Urinary bladder (tissue), 4 donors: ENCODE measurements at places on chromosomes 1 and 21. TPM values are rescaled to one million over a fixed set of nuclear protein-coding genes. Genes with fewer than 3 reads are reported as not detected.
A peak's percentile ranks its signal among the peaks of the same experiment; 100 is the strongest.

DNA sequence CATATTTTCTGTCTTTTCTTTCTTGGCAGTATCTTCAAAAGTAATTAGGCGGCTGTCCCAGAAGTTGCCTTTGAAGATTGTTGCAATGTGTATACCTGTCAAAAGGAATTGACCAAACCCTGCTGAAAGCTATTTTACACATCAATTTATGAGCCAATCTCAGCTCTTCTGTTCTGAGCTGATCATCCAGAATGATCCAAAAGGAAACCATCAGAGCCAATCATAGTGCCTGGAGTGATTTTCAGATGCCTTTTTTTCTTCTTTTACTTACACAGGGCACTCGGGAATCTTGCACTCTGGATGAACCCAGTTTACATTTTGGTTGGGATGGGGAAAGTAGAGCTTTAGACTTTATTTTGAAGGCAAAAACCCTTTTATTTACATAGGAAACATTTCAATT, 21.8 kb upstream of the APOBEC4 start:
- DNase-seq = no peak

DNA sequence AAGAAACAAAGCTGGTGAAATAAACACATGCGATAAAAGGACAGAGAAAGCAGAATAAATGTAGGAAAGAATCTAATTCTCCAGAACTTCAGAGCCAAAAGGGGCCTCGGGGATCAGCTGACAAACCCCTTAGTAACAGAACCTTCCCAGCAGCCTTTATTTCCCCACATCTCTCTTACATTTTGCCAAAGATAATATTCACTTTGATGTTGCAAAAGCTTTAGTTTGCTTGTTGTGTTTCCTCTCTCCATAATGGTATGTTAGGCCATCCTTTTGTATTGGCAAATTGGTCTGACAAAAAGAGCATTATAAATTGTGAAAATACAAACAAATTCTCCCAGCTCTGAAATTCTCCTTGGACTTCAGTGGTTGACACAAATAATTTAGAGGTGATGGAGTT, 54.9 kb downstream of the OPTC start:
- no peak for DNase-seq

- DNase-seq = no peak
Observed at GRCh38 chr1:200342511-200343311, 67.1 kb downstream of the ZNF281 start.

DNA sequence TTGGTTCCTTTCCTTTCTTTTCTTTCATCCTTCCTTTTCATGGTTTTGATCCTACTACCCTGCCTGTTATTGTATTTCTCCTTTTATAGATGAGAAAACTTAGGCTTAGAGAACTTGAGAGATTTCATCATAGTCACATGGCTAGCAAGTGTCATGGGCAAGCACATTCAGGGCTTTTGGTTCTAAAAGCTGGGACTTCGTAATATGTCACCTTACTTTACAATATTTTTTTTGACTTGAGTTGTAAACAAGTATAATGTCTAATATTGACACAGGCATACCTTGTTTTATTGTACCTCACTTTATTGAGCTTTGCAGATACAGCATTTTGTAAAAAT, 70.7 kb downstream of the MTR start:
- DNase-seq = no peak

OXCT2 gene
- 0.68 TPM for polyA plus RNA-seq

LYST gene
- 10.6 TPM for polyA plus RNA-seq

SH2D2A gene
- polyA plus RNA-seq = 0.70 TPM

DNA sequence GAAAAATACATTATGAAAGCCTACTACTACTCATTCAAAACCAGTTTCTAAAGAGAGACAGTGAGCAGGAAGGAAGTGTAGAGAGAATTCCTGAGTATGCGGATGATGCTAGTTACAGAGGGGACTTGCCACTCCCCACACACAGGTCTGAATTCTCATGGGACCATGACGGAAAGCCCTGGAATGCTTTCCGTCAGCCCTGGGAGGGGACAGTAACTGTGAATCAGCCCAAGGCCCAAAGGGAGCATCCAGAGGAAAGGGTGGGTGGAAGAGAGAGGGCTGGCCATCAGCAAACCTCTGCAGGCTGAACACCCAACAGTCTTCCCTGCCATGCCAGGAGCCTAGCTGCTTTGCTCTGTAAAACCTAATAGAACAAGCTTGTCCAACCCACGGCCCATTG, 36.4 kb downstream of the RCSD1 start:
- DNase-seq = no peak

DNA sequence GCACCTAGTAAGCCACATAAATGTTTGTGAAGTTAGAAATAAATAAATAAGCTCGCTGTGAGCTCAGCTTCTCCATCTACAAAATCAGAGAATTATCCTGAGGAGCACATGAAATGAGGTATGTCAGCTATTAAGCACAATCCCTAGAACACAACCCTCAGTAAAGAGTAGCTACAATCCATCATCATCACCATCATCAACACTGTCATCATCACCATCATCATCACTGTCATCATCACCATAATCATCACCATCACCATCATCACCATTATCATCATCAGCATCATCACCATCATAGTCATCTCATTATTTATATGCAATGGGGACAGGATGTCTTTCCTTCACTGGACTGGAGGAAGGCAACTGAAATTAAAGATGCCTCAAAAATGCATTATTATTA, 189.6 kb downstream of the NPHP4 start:
- no peak for DNase-seq

GRCh38 chr1:160830321-160831153, 32.1 kb downstream of the CD244 start:
- DNase-seq = no peak

DNA sequence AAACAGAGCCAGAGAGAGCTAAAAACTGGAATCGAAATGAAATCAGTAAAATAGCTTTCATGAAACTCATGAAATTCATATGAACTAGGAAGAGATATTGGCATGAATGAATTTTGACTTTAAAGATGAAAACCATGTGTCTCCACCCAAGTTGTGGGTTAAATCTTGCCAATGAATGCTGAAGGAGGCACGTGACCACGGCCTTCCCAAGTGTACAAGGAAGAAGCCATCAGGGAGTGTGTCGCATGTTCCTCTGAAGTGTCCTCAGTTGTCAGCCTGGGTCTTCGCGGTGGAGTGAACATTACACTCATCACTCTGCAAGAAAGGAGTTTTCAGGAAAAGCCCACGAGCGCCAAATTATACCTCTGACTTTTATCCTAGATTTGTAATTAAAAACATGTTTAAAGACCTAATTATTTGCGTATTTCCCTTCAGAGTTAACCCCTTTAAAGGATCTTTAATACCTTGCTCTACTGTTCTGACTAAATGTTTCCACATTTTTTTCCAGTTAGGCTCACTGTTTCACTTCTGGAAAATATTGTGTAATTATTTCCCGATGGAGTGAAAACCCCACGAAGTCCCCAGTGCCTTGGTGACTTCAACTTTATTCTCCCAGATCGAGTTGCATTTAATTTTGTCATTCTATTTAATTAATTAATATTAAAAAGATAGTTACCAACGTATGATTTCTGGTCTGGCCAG, 118.3 kb downstream of the DHRS3 start:
- DNase-seq = no peak

GRCh38 chr1:62613890-62614289, 16.6 kb downstream of the ANGPTL3 start:
- no peak for DNase-seq

DNA sequence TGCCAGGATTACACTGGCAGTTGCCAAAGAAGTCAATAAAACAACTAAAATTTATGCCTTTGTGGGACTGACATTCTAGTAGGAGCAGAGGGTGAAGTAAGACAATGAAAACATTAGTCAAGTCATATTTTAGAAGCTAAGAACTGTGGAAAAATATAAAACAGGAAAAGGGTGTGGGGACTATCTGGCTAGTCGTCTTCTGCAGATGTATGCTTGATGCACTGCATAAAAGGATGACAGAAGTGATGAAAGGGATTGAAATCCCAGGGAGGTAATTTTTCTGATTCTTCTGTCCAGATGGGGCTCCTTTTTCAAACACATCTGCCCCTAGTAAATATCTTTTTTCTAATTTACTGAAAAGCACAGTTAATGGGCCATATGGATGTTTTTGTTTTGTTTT, 706.3 kb downstream of the ADGRL2 start:
- DNase-seq = no peak

DNA sequence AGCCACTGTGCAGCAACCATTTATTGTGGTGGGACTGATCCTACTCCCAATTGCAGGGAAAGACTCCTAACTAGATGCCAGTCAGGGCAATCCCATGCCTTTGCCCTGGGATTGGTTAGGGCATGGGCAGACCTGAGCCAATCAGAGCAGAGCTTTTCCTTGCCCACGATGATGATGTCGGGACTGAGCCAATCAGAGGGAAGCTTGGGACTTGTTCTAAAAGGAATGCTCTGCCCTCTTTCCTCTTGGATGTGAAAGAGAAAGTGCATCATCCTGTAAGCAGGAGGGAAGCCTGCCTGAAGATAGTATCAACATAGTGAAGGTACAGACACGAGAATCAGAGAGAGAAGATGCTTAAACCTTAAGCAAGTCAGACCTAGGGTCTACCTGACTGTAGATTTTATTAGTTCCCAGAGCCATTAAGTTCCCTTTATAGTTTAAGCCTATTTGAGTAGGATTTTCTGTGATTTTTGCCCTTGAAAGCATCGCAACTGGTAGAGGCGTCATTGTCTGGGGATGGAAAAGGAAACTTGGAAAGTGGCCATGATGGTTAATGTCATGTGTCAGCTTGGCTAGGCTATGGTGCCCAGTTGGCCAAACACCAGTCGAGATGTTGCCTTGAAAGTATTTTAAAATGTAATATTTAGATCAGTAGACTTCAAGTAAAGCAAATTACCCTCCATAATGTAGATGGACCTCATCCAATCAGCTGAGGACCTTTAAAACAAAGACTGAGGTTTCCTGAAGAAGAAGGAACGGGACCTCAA, 19.9 kb downstream of the IRF2BP2 start:
- no peak for DNase-seq

RNU1-1 gene
- not detected for polyA plus RNA-seq

- DNase-seq = no peak
Observed at GRCh38 chr1:245433561-245433960, 278.8 kb downstream of the KIF26B start.

- DNase-seq = peak; percentile 71
Observed at GRCh38 chr1:182962554-182963115, 9.7 kb upstream of the SHCBP1L start.

GRCh38 chr1:17520473-17521319, 18.8 kb upstream of the ARHGEF10L start:
- DNase-seq = no peak

GRCh38 chr1:160377585-160378206, 10.8 kb downstream of the NHLH1 start:
- DNase-seq = no peak

DNA sequence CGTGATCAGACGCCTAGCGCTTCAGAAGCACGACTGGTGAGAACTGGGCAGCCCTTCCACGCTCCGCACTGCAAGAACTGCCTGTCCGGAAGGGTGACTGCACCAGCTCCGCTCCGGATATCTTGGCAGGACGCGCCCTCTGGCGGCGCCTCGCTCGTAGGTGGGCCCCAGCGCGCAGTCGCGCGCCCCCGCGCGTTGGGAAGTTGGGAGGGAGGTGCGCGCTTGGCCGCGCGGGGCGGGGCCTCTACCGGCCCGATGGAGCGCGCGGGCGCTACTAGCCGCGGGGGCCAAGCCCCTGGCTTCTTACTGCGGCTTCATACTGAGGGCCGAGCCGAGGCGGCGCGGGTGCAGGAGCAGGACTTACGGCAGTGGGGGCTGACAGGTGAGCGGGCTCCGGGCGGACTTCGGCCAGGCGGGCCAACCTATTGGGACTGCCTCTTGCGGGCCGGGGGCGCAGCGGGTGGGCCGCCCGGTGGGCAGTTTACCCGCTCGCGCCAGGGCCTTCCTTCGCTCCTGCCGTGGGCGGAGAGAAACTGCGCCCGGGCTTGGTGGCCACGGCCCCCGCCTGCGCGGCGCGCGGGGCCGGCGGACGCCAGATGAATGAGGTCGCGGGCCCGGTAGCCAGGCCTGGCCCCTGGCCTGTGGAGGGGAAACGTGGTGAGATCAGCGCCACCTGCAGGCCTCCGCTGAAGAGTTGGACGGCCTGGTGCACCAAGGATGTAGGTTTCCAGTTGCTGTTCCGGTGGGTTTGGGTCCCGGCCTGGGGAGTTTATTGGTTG, at the start of gene CHD1L:
Gene CHD1L, plus strand, starts transcription at position 236 of the 779 bp plus-strand sequence. Its CDS starts 20 bp downstream, at position 256.
- peak; percentile 84 for DNase-seq

GRCh38 chr1:48023488-48023887, 26.3 kb upstream of the TRABD2B start:
- no peak for DNase-seq

DNA sequence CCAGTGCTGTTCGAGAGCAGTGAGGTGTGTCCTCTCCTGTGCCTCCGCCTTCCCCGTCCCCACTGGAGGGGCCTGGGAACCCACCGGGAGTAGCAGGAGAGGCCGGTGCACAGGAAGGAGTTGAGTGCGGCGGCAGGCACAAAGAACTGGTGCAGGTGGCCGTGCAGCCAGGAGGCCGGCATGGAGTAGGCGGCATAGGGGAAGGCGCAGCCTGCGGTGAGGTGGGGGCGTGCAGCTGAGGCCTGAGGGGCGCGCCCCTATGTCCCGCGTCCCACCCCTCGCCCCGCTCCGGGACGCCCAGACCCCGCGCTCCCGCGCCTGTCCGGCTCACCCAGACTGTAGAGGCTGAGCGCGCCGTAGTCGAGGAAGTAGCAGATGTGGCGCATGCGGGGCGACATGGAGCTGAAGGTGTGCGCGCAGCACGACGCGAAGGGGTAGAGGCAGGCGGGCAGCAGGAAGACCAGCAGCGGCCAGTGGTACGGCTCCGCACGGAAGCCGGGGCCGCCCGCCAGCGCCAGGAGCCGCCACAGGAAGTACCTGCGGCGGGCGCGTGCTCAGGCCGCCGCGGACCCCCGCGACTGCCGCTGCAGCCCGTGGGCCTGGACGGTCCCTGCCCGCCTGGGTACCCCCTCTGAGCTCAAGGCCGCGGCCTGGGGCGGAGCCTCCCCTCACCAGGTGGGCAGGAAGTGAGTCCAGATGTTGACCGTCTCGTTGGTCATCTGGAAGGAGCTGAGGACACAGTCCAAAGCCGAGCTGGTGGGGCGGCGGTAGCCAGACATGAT, 2.2 kb downstream of the PAQR6 start:
- DNase-seq = no peak

- DNase-seq = no peak
Observed at GRCh38 chr1:107110326-107110725, 30.5 kb upstream of the NTNG1 start.

GRCh38 chr1:169019419-169020058, 87.0 kb upstream of the ATP1B1 start:
- DNase-seq = no peak

KRTAP12-2 gene
- not detected for polyA plus RNA-seq

- no peak for DNase-seq
Observed at GRCh38 chr1:87392248-87393192, 63.8 kb downstream of the LMO4 start.

CLCA4 gene
- 11.7 TPM for polyA plus RNA-seq

- no peak for DNase-seq
Observed at GRCh38 chr1:218392780-218393179, 47.6 kb downstream of the TGFB2 start.

MANEAL gene
- polyA plus RNA-seq = 3.1 TPM

DNA sequence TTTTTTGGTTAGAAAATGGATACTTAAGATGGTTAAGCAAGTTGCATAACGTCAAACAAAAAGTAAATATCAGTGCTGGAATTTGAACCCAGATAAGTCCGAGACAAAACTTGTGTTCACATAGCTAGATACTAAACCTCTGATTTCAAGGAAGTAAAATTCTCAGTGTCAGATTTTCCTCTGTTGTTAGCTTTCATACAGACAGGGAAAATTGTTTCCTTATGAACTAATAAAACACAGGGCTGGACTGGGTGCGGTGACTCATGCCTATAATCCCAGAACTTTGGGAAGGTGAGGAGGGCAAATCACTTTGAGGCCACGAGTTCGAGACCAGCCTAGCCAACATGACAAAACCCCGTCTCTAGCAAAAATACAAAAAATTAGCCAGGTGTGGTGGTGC, 51.3 kb downstream of the PCNX2 start:
- DNase-seq = no peak

GRCh38 chr1:31418626-31419323, 5.8 kb downstream of the SERINC2 start:
- DNase-seq = no peak
